ENCODE measurements at places on chromosomes 7 and 10.

GRCh38 chr7:28413011-28413410, 693 bp downstream of the CREB5 start:
- DNase-seq: no peak

GRCh38 chr7:28355635-28356319, 56.5 kb upstream of the CREB5 start:
- no peak for DNase-seq

- peak; percentile 78 for DNase-seq
Measured at GRCh38 chr10:63713191-63714144, 192.3 kb downstream of the REEP3 start.

DNA sequence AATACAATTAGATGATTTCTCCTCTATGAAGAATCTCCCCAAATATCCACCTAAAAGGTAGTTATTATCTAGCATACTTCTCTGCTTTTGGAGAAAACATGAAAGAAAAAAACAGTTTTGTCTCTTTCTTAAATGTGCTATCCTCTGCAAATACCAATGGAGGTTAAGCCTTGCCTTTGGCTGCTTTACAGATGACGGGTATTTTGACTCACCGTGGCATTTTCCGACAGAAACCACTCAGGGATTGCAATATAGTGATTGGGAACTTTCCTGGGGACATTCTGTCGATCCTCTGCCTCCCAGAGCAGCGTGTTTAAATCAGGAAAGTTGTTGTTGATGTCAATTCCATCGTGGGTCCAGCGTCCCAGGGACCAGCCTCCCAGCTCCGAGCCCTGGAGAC, 100.6 kb downstream of the GPR26 start:
- no peak for DNase-seq

- peak; percentile 23 for DNase-seq
Measured at GRCh38 chr10:17805921-17806577, 3.1 kb upstream of the MRC1 start.

GRCh38 chr10:80699602-80700039, 161.9 kb downstream of the SH2D4B start:
- DNase-seq: peak; percentile 74
